ENCODE measurements at places on chromosomes 12 and 14.

DNA sequence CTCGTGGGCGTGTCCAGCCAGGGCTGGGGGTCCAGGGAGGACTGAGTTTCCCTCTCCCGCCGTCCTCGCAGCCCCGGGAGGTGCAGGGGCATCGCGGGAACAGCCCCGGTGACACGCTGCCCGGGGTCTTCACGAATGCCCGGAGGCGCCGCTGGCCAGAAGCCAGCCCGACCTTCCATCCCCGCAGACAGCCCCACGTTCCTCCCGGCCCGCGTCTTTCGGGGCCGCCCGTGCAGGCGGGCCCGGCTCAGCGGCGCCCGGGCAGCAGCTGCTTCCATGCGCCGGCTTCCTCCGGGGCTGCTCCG is 827 bp upstream of the TEDC1 start:
- no peak for DNase-seq

DNA sequence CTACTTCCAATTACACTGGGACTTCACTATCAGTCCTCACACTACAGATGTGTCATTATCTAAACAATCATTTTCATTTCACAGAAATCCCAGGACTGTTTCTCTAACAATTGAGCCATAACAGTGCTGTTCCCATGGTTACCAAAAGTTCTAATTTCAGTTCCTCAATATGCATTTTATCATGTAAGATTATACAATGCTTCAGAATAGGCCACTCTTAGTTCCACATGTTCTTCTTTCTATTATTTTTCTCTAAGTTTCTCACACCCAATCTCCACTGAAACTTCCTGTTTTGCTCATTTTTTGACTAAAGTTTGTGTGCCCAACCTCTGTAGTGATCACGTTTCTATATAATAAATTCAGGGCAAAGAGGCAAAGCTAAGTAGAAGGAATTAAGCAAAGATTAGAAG is 185.8 kb downstream of the DUSP6 start:
- no peak for DNase-seq

GRCh38 chr12:66403746-66404145 is 101.5 kb downstream of the HELB start:
- no peak for DNase-seq

DNA sequence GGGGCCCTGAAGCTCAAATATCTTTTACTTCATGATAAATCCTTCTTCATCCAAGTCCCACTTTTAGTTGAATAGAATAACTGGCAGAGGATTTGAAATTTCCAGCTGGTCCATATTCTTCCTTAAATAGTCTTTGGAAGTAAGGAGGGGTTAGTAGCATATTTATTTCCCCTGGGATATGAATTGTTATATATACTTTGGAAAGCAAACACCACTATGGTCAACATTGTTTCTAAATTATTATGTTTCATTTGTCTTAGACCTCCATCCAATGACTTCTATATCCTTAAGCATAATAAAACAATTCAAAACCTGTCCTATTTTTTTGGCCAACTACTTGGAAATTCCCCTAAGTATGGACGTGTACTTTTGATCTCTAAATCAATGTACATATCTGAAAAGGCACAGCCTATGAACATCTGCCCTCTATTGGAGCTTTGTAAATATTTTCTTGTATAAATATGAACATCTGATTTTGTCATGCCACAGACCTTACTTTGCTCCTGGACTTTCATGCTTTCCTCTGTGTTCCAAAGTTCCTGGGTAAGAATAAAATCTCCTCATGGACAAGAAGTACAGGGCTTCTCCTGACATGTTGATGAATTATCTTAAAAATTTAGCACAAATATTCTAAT is 1212.0 kb downstream of the GALC start:
- DNase-seq: no peak

GRCh38 chr14:100696590-100696989 is 30.1 kb upstream of the DLK1 start:
- DNase-seq: no peak

DNA sequence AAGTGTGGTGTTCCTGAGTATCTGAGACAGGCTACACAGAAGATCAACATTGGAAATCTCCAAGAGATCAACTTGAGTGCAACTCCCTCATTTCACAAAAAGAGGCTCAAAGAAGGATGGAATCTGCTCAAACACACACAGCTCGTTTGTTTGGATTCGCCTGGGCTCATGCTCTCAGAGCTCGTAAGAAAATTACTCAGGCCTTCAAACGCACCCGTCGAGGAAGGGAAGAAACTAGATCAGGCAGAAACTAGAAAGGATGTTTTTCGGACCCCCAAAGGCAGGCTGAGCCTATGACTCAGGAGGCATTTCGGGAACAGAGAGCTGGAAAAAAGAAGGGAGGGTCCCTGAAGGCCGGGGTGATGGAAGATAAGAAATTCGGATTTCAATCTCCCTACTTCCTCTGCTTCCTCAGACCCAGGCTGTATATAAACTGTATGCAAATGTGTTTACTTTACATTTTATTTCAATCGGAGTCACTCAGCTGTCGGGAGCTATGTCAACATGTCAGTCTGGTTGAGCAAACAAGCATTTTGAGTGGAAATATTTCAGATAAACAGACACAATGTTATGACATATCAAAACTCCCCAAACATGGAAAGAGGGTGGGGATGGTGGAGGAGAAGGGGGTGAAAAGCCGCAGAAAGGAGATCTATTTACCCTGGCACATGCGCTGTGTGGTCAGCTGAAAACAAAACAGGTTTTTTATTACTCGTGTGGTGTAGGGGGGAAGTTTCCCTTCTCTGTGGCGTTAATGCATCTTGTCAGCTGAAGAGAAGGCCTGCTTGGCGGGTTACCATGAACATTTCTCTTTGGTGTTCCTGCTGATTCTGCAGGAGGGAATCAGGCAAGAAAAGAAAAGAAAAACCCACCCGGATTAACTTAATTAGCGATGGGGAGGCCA is 129.1 kb upstream of the TBX3 start:
- peak; percentile 35 for DNase-seq

GRCh38 chr12:28543021-28543890 is 353.0 kb downstream of the CCDC91 start:
- DNase-seq: no peak
